ENCODE measurements at places on chromosomes 7 and 10. TPM values are rescaled to one million over a fixed set of nuclear protein-coding genes. Genes with fewer than 3 reads are reported as not detected.

SLC25A13 gene
- polyA plus RNA-seq, result 29.4 TPM

VGF gene
- polyA plus RNA-seq, result 0.04 TPM

P4HA1 gene
- polyA plus RNA-seq, result 29.4 TPM

ZNF804B gene
- polyA plus RNA-seq, result not detected

RARRES2 gene
- polyA plus RNA-seq, result not detected

MYH16 gene
- 2.2 TPM for polyA plus RNA-seq

HOXA9 gene
- 9.0 TPM for polyA plus RNA-seq

PROSER2 gene
- polyA plus RNA-seq, result 13.0 TPM

CDNF gene
- 1.1 TPM for polyA plus RNA-seq

CYP3A7 gene
- not detected for polyA plus RNA-seq

CALHM2 gene
- polyA plus RNA-seq, result 0.92 TPM

CACNB2 gene
- polyA plus RNA-seq, result 0.15 TPM

BTBD16 gene
- polyA plus RNA-seq, result 3.3 TPM

TFPI2 gene
- polyA plus RNA-seq, result 46.0 TPM

RELN gene
- 0.01 TPM for polyA plus RNA-seq

SFRP4 gene
- not detected for polyA plus RNA-seq

Data from keratinocyte (primary cell).